Activated CD4-positive, alpha-beta T cell treated with anti-CD3 and anti-CD28 coated beads, Interleukin-2, amount 50 U/mL, for 24 hours (primary cell): ENCODE measurements at places on chromosomes 16 and 17.

GRCh38 chr16:11325404-11326083 is 19.7 kb upstream of the RMI2 start:
- DNase-seq = no peak

DNA sequence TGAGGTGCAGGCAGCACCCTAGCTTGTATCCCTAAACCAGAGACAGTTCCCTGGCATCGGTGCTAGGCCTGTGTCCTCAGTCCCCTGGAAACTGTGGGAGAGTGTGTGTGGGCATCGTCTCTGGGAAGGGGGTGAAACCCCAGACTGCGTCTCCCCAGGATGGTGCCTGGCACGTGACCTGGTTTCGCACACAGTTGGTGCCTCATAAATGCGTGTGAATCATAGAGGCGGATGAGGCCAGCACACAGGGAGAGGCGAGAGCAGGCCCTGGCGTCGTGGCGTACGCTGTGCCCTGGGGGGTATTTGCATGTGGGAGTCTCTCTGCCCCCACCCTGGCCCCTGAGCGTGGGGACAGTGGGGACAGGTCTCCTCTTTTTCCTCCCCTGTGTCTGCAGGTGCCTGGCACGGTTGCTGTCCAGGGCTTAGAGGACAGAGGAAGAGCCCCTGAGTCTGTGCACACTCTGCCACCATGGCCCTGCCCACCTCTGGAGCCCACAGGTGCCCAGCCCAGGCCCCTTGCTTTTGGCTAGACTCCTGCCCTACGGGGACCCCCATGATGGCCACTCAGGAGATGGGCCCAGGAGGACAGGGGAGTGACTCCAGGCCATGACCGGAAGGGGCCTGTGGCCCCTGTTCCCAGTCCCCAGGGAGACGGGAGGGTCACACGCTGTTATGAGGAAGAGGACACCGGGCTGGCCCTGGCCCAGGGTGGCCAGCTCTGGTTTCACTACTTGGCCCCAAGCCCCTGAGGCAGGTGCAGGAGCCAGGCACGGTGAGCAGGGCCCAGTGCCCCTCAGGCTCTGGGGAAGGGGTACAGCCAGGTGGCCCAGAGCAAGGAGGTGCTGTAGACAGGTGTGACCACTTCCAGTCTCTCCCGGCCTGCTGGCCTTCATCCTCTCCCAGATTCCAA is 1.3 kb upstream of the FSCN2 start:
- DNase-seq = no peak

DNA sequence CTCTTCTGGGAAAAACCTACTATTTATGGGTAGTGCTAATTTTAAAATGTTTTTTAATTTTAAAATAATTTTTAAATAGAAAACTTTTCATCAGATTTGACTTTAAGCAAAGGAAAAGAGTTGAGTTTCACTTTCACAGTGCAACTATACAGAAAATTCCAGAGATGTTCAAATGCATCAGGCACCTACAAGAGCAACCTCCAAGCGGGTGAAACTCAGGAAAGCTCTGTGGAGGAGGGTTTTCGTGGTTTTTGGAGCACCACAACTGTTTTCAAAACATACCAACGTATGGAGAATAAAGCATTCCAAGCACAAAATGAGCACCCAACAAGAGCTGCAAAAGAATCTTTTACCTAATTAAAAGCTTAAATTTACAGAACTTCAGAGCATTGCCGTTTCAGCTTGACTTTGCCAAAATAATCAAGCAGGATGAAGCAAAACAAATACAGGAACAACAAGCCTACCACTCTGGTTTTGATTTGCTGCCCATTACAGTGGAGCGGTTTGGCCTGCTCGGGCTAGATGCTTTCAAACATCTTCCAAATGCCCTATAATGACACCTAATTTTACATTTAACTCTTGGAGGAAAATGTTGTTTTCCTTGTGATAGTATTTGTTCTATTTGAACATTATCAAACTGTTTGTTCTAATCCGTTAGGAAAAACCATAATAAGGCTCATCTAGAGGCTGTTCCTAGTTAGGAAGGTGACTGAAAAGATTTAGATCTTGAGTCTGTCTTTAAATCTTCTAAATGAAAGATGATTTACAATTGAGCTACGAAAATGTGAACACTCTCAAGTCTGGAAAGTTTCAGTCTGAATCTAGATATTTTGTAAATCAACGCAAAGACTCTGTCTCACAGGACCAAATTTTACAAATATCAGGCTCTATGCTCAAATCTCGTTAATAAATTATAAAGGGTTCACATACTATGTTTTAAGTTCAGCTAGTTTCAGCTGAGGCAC is 34.5 kb downstream of the NACA2 start:
- no peak for DNase-seq

DNA sequence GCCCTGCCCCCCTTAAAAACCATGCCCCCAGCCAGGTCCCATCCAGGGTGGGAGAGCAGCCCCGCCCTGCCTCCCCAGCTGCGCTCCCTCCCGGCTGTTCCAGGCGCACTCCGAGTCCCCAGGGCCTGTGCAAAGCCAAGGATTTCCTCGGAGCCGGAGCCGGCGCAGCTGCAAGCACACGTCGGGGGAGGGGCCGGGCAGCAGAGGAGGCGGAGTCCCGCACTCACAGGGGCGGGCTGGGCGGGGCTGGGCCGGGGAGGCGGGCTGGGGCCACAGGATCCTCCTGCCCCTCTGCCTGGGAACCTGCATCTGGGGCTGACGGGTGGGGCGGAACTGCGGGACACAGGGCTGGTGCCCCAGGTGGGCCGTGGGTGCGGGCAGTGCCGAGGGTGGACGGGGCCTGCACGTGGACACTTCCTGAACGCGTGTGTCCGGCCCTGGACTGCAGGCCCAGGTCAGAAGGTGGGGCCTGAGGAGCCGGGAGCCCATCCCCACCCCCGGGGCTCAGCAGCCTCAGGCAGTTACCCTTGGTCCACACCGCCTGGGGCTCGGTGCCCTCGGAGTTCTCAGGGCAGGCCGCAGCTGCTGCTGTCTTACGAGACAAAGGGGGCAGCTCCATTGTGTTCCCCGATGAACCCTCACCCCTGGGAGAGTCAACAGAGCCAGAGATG is 24.0 kb upstream of the SSTR5 start:
- DNase-seq = no peak

- DNase-seq = no peak
Measured at GRCh38 chr16:89343501-89344457, 126.3 kb downstream of the ZNF778 start.

DNA sequence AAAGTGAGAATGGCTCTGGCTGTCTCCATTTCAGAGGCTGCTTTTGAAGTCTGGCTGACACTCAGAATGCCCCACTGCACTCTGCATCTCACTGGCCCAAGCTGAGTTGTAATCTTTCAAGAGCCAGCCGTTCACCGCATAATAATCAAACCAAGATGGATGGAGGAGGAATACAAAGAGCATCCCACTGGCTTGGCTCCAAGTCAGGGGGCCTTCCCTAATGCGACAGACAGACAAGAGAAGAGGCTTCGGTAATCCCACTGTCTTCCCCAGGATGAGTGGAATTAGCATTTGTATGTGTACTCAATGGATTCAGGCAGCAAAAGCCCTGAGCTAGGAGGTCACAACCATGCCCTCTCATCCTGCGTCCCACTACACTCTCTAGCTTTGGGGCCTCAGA is 68.0 kb downstream of the CBLN1 start:
- DNase-seq = no peak
